ENCODE measurements at places on chromosomes 16 and 17.

- DNase-seq = no peak
Observed at GRCh38 chr16:46482895-46483294, 138.3 kb downstream of the SHCBP1 start.

- no peak for DNase-seq
Observed at GRCh38 chr16:57563761-57564160, 21.3 kb downstream of the ADGRG5 start.

DNA sequence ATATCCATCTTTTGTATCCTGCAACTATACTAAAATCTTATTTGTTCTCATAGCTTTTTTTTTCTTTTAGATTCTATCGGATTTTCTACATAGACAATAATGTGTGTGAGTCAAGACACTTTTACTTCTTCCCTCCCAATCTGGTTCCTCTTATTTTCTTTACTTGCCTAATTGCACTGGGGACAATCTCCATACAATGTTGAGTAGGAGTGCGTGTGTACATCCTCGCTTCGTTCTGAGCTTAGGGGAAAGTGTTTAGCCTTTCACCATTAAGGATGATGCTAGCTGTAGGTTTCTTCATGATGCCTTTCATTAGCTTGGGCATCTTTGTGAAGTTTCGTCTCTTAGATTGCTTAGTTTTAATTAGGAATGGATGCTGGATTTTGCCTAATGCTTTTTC, 2.9 kb downstream of the SPATA32 start:
- DNase-seq = no peak

- no peak for DNase-seq
Observed at GRCh38 chr16:49635591-49636581, 220.0 kb downstream of the ZNF423 start.

GRCh38 chr16:80948886-80949493, 57.7 kb downstream of the CMC2 start:
- DNase-seq = peak; percentile 35

DNA sequence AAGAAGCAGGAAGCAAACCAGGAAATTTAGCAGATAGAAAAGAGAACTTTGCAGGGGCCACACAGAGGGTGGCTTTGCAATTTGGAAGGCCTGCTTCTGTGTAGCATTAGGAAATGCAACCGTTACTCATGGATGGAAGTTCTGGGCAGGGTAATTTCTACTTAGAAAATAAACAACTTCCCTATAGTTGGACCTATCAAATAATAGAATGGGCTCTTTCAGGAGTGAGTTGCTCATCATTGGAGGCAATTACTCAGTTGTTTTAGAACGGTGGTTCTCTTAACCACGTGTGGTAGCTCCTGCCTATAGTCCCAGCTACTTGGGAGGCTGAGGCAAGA, 25.8 kb upstream of the HS3ST2 start:
- no peak for DNase-seq

- DNase-seq = no peak
Observed at GRCh38 chr16:65394281-65394680, 272.4 kb upstream of the CDH11 start.

DNA sequence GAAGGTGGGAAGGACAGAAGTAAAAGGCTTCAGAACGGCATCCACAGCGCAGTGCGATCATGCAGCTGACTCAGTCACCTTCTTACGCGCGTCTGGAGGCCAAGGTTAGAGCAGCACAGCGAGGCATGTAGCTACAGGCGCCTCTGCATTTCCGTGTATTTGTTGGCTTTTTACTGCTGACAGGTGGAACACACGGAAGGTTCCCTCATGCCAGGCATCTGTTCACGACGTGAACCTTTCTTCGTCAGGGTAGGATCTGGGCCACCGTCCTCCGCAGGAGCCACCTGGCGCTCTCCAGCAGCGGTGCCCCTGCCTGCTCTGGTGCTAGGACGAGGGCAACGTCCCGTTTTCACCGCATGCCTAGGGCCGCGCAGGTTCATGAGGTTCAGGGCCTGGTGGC, 15.3 kb downstream of the TMEM204 start:
- DNase-seq = no peak

- no peak for DNase-seq
Observed at GRCh38 chr16:89089120-89089519, 4.5 kb upstream of the ACSF3 start.

- DNase-seq = no peak
Observed at GRCh38 chr16:74052016-74052415, 244.6 kb upstream of the PSMD7 start.

DNA sequence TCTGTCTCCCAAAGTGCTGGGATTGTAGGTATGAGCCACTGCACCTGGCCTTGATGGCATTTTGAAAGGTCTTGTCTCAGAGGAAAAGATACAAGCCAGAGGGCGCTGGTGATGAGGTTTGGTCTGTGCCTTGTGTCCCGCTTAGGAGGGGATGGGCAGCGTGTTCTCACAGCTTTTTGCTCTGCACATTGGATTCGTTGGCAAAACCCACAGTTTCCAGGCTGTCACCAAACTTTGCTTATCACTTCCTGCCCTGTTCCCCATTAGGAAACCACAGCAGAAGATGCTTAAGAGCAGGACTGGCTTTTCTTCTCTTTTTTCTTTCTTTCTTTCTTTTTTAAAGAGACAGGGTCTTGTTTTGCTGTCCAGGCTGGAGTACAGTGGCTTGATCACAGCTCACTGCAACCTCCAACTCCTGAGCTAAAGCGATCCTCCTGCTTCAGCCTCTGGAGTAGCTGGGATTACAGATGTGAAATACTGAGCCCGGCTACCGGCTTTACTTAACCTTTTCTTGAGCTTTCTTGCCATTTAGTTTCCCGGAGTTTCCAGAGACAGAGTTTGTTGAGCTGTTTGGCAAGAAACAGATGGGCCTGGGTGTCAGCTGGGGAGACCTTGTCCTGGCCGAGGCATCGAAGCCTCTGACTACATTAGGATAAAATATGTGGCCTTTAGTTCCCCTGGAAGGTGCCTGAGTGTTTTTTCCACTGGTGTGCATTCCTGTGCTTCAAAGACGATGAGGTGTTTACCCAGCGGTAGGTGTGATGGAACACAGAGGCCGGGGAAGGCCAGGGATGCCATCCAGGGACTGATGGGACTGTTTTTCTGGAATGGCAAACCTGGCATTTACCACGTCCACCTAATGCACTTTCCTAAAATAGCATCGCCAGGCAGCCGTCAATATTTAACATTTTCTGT, 112.9 kb downstream of the ABCC1 start:
- DNase-seq = no peak

DNA sequence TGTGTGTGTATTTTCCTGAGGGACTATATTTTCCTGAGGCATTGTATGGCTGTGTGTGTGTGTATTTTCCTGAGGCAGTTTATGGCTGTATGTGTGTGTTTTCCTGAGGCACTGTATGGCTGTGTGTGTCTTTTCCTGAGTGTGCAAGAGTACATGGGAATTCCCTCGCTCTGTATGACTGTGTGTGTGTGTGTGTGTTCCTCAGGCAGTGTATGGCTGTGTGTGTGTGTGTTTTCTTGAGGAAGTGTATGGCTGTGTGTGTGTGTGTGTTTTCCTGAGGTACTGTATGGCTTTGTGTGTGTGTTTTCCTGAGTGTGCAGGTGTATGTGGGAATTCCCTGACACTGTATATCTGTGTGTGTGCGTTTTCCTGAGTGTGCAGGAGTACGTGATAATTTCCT, 4.1 kb downstream of the ZNF778 start:
- DNase-seq = no peak

DNA sequence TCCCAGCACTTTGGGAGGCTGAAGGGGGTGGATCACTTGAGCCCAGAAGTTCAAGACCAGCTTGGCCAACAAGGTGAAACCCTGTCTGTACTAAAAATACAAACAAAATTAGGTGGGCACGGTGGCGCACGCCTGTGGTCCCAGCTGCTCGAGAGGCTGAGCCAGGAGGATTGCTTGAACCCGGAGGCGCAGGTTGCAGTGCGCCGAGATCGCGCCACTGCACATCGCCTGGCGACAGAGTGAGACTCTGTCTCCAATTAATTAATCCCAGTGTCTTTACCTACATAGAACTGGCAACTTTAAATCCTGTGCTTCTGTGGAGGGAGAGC, 1.5 kb upstream of the ELOB start:
- DNase-seq = no peak

GRCh38 chr16:86307514-86307903, 202.8 kb upstream of the FOXF1 start:
- no peak for DNase-seq

- DNase-seq = no peak
Observed at GRCh38 chr16:23826528-23827045, 9.2 kb upstream of the PRKCB start.

DNA sequence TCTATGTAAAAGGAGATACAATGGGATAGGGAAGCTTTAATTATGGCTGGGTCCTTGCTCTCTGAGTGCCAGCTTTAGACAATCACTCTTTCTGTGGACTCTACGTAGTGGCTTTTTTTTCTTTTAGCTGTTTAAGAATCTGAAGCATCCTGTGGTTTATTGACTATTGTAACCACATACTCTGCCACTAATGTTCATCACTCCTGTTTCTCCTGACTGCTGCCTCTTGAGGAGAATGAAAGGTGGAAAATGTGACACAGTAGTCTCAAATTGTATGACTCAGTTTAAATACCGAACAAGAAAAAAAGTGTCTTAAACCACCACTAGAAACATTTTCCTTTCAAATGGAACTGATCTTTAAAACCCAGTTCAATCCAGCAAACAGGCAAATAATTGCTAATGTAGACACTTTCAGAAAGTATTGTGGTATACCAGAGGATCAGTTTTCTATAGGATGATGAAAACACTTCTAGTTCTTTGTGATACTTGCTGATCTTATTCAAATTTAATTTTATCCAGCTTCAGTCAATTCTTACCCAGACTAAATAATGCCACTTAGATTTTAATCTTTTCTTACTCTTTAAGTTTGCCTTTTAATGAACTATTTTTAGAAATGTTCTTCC, 302.7 kb upstream of the PMFBP1 start:
- peak; percentile 92 for DNase-seq

DNA sequence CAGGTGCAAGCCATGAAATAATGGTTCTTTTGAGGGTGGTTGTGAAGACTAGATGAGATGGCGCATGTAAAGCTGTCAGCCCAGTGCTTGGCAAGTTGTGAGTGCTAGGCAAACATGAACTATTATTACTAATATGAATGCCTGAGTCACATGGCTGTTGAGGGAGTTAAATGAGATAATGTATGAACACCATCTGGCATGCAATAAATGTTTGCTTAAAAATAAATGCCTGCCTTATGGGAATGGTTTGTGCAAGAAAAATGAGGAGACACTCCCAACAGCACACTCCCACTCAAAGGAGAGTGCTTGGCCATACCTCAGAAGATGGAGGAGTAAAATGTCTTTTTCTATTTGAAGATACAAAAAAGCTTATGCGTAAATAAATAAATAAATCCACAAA, 3.6 kb downstream of the MAPK3 start:
- no peak for DNase-seq

GRCh38 chr17:63762161-63763078, 11.0 kb downstream of the CCDC47 start:
- no peak for DNase-seq

DNA sequence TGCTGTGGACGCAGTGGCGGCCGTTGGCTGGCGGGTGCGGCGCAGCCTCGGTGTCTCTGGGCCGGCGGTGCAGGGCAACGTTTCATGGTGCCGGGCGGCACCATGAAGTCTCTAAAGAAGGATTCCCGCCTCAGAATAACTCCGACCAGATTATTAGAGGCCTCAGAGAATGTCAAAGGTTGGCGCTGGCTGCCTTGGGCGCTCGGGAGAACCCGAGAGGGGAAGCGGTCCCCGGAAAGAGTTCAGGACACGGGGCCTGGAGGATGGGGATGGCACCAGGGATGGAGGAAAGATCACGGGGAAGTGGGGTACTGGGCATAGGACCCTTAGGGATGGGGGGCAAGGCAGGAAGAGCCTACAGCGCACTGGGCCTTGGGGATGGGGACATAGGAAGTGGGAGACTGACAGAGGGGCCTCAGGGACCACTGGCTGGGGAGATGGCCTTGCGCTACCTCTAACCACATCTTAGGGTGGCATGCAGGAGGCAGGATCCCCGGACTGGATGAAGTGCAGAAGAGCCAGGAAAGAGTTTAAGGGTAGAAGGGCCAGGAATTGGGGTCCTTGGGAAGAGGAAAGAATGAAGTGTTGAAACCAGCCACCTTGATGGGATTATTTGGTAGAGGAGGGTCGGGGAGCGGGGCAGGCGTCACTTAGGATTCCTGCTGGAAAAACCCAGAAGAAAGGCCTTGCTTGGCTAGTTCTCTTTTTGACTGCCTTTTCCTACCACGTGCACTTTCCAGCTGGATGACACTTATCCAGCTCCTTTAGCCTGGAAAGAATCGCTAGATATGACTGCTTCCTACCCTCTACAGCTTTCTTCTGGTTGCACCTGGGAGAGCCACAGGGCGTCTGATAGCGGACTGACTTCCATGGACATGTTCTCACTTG, 578 bp downstream of the MYCBPAP start:
- no peak for DNase-seq

- DNase-seq = no peak
Observed at GRCh38 chr16:35516971-35517370, 2057.6 kb downstream of the TP53TG3F start.

- DNase-seq = no peak
Observed at GRCh38 chr17:61219460-61219859, 180.2 kb upstream of the TBX2 start.

DNA sequence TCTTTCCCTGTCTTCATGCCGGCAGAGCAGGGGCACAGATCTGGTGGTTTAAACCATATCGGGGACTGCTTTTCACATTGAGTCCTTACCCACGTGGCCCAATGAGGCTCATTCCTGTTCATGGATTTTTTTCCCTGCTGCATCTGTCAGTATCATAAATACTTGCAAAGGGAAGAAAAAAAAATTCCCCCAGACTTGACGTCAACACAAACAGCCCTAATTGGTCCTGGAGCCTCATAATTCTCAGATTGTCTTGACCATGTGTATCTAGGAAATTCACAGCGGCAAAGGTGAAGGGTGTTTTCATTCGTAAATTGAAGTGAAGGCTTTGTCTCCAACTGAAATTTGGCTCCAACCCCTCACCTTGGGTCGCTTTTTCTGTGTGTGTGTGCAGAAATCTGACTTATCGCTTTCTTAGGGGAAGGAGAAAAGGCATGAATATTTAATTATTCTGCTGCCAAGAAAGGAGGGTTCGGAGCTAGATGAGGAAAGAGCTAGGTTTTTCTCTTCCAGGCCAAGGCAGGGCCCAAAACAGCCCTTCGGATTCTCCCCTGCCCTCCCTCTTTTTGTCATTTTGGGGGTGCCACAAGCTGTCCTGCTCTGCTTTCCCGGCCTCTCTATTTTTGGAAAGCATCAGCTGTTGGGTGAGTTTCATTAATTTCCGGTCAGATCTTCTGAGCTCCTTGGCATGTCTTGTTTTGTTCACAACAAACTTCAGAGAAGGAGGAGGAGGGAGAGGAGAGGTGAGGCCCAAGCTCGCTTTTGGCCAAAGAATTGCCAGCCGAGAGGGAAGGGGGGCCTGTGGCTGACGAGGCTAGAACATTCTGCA, 17.8 kb upstream of the CIBAR2 start:
- no peak for DNase-seq

GRCh38 chr17:20073055-20073979, 64.2 kb downstream of the SPECC1 start:
- DNase-seq = no peak

DNA sequence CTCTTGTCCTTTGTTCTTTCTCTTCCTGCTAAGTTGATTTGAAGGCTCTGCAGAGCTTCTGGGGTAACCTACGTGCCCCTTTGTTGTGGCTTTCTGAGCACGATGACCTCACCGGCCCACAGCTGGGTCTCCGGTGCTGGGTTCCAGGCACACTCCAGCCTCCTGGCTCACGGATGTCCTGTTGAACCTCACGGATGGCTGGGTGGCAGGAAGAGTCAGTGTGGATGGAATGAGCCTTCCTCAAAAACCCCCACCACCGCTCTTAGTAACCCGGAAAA, 116.0 kb downstream of the SOCS1 start:
- peak; percentile 84 for DNase-seq
